ENCODE measurements at places on chromosomes 12 and 14. TPM values are rescaled to one million over a fixed set of nuclear protein-coding genes. Genes with fewer than 3 reads are reported as not detected.

- no peak for DNase-seq
These were observed 19.5 kb upstream of the CERS5 start for GRCh38 chr12:50186681-50187080.

DNA sequence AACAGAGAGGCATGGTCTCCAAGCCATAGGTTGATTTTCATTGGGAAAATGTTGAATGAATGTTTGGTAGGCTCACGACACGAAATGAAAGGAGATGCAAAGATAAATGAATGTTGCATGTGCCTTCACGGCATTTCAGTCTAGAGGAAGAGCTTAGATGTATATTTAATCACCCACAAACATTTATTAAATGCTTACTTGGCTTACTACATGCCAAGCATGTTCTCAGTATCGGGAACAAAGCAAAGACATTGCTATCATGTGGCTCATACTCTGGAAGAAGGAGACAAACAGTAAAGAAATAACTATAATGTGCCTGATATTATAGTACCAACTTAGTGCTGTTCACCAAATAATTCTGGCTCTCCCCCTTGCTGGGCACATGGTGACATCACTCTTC is 133.5 kb downstream of the LLPH start:
- no peak for DNase-seq

CD163 gene
- 14.9 TPM for total RNA-seq

DNA sequence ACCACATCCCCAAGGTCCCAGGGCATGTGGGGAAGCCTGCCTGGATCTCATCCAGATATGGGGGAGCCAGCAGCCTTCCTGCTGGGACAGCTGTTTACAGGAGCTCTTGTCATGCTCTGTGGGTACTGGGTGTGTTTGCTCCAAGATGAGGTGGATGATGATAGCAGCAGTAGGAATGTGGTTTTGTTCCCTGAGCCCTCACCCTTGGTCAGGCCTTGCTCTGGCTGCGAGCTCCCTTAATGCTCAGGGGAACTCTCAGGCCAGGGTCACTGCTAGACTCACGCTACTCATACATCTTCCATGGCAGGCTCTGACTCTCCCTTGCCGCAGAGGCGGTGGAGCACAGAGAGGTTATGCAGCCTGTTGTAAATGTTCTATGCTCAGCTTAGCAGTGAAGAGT is 990.3 kb downstream of the AACS start:
- DNase-seq, result no peak

DNA sequence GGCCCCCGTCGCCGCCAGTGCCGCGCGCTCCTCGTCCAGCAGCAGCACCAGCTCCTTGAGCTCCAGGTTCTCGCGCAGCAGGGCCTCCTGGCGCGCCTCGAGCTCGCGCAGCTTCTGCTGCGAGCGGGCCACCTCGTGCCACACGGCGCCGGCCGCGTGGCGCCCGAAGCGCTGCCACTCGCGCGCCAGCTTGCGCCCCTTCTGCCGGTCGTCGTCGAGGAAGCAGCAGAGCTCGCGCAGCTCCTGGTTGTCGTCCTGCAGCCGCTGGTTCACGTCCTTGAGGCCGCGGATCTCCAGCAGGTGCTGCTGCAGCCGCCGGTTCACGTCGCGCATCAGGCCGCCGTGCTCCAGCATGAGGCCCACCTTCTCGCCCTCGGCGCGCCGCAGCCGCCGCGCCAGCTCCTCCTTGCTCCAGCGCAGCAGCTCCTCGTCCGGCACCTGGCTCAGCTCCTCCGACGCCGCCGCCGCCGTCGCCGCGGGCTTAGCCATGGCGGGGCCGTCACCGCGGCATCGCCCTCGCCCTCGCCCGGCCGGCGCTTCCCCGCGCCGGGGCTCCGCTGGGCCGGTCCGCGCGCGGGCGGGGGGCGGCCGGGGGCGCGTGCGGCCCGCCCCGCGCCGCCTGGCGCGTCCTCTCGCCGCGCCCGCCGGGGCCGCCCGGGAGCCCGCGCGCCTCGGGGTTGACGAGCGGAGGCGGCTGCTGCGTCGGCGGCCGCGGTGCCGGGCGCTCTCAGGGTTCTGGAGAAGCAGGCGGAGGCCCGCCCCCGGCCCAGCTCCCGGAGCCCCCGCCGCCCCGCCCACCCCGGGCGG is at the start of gene CCDC85C:
TSS of gene CCDC85C (minus strand) at position 737 of the 807 bp plus-strand sequence. CDS start at position 489, 248 bp downstream.
- DNase-seq, result peak; percentile 69

DNA sequence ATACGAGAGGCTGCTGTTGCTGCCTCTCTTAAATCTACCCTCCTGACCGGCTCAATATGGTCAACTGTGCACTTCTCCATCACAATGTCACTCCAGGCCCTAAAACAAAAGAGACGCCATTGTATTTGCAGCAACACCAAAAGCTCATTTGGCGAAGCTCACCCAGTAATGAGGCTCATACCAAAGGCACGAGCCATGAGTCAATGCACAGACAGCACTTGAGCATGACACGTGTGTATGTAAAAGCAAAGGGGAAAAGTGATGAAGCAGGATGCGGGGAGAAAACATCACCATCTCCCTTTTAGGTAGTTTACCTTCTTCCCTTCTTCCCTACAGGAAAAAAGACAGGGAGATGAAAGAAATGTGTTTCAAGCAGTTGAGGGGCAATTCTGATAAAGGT is 150.3 kb downstream of the FOXN3 start:
- no peak for DNase-seq

DNA sequence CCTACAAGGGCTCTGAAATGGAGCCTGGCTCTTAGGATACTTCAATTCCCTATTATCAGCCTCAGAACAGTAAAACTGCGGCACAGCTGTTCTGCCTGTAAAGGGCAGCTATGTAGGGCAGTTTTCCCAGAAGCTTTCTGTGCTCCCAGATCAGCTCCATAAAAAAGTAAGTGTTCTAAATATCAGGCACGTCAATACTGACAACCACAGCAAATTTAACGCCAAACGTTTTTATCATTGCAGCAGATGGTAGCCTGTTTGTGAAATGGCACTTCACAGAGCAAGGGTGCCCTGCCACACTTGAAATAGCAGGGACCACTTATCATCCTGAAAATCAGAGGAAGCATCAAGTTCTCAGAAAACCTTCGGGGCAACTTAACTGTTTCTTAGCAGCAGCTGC is 54.8 kb upstream of the PTHLH start:
- DNase-seq, result peak; percentile 8

PTGER2 gene
- total RNA-seq, result 2.5 TPM

PDE3A gene
- total RNA-seq, result 1.1 TPM

ZC2HC1C gene
- total RNA-seq, result 1.7 TPM

DNA sequence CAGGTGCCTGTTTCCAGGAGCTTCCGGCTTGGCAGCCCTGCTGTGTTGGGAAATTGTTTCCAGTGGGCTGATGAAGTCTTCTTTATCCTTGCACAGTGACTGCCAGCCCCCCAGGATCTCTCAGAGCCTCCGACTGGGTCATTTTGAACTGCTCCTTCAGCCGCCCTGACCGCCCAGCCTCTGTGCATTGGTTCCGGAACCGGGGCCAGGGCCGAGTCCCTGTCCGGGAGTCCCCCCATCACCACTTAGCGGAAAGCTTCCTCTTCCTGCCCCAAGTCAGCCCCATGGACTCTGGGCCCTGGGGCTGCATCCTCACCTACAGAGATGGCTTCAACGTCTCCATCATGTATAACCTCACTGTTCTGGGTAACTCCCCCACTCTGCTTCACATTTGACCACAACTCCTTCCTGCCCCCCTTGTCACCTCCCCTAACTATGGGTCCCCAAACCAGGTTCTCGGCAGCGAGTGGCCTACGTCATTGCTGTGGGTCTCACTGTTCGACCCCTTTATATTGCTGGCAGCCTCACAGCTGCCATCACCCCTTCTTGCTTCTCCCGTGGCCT is 2.3 kb downstream of the LAG3 start:
- DNase-seq, result no peak

DNA sequence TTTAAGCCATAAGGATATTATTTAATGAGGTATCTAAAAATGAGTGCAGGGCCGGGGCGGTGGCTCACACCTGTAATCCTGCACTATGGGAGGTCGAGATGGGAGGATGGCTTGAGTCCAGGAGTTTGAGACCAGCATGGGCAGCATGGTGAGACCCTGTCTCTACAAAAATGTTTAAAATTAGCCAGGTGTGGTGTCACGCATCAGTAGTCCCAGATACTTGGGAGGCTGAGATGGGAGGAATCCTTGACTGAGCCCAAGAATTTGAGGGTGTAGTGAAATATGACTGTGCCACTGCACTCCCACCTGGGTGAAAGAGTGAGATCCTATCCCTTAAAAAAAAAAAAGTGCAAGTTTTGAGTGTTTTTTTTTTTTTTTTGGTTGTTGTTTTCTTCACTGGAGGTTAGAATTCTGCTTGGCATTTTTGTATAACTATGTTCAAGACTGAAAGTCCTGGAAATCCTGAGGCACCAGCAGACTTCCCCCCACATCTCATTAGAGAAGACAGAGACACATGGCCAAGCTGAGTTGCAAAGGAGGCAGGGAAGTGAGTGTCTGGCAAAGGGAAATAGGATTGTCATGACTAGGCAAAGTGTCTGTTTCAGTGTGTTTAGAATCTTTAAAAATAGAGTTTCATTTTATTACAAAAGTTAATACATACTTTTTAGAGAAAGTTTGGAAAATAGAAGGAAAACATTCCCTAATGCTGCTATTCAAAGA is 53.5 kb upstream of the DUSP6 start:
- DNase-seq, result no peak

DNA sequence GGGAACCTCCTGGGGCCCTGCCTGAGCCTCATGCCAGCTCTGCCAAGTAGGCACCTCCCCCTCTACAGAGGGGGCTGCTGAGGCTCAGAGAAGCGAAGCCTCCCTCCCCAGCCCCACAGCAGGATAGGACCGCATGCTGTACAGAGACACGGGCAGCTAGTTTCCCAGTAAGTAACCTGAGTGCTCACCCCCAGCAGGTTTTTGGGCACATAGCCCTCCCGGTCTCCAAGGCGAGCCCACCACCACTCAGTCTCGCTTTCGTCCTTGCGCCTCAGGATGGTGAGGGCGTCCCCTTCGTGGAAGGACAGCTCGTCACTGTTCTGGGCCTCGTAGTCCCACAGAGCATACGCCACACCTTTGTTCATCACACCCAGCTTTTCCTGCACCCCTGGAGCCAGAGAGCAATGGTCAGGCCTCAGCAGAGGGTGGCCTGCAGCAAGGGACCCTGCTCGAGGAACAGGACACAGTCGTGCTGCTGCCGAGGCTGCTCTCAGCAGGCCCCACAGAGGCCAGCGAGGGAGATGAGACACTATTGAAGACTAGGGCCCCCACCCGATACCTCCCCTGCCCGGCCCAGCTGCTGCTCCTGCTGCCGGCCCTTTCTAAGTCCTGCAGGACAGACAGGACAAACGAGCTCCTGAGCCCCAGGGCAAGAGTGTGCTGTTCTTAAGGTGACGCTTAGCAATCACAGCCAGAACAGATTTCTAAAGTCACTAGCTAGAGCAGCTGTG is 20.4 kb downstream of the ZFYVE21 start:
- no peak for DNase-seq

GRCh38 chr14:43786066-43786762 is 720.9 kb downstream of the FSCB start:
- no peak for DNase-seq

MLF2 gene
- total RNA-seq, result 69.5 TPM

PLEKHD1 gene
- total RNA-seq, result 0.09 TPM

PRKAG1 gene
- 65.3 TPM for total RNA-seq

GRCh38 chr14:39107591-39107996 is 4.6 kb upstream of the SEC23A start:
- DNase-seq, result peak; percentile 63

- DNase-seq, result no peak
These were observed 77.0 kb downstream of the MSRB3 start for GRCh38 chr12:65355461-65355860.

DNA sequence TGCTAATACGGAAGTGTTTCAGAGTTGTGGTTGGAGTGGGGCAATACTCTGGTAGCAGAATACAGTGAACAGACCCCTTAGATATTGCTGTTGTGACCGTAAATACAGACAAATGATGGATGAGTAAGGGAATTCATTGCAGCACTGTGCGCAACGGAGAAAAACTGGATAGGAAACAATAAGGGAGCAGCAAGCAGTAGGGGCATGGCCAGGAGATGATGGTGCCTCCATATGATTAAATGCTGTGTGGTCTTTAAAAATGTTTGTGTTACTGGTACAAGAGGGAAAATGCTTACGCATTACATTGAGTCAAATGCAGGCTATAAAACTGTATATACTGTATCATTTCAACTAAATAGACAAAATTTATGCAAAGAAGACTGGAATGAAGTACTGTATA is 61.6 kb downstream of the EML1 start:
- no peak for DNase-seq

ITGB7 gene
- total RNA-seq, result 18.9 TPM

All from thymus (tissue), 14 donors.